ENCODE measurements at places on chromosomes 3 and 15.

- no peak for DNase-seq
Observed at GRCh38 chr3:137010137-137010536, 52.4 kb downstream of the IL20RB start.

- DNase-seq = no peak
Observed at GRCh38 chr15:99135194-99135593, 30.3 kb downstream of the SYNM start.

GRCh38 chr3:60308808-60309207 is 942.4 kb downstream of the FHIT start:
- DNase-seq = no peak

- DNase-seq = no peak
Observed at GRCh38 chr15:99578809-99579208, 13.0 kb downstream of the MEF2A start.

DNA sequence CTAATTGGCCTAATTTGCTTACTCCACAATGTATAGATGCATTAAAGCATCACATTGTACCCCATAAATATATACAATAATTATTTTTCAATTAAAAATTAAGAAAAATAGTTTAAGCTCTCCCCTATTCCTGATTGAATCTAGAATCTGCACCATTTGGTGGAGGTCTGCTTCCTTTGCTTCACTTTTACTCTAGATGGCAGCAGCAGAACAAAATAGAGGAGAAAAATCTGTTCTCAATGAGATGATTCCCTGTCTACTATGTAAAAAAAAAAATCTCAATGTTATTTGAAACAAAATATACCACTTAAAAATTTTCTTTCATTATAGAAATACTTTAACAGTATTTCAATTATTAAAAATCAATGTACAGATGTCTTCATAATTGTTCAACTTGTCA is 109.6 kb upstream of the FXR1 start:
- DNase-seq = no peak

- DNase-seq = no peak
Observed at GRCh38 chr3:187403768-187404288, 35.6 kb downstream of the RTP4 start.

DNA sequence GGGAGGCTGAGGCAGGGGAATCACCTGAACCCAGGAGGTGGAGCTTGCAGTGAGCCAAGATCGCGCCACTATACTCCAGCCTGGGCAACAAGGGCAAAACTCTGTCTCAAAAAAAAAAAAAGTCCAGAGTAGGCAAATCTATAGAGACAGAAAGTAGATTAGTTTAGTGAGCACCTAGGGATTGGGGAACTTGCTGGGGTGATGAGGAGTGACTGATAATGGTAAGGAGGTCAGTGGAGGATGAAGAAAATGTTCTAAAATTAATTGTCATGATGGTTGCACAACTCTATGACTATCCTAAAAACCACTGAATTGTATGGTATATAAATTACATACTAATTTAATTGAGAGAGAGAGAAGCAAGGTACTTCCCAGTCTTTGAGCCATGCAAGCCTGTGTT is 27.8 kb upstream of the LYZL4 start:
- DNase-seq = no peak

- DNase-seq = no peak
Observed at GRCh38 chr3:116230431-116231020, 214.8 kb downstream of the LSAMP start.

DNA sequence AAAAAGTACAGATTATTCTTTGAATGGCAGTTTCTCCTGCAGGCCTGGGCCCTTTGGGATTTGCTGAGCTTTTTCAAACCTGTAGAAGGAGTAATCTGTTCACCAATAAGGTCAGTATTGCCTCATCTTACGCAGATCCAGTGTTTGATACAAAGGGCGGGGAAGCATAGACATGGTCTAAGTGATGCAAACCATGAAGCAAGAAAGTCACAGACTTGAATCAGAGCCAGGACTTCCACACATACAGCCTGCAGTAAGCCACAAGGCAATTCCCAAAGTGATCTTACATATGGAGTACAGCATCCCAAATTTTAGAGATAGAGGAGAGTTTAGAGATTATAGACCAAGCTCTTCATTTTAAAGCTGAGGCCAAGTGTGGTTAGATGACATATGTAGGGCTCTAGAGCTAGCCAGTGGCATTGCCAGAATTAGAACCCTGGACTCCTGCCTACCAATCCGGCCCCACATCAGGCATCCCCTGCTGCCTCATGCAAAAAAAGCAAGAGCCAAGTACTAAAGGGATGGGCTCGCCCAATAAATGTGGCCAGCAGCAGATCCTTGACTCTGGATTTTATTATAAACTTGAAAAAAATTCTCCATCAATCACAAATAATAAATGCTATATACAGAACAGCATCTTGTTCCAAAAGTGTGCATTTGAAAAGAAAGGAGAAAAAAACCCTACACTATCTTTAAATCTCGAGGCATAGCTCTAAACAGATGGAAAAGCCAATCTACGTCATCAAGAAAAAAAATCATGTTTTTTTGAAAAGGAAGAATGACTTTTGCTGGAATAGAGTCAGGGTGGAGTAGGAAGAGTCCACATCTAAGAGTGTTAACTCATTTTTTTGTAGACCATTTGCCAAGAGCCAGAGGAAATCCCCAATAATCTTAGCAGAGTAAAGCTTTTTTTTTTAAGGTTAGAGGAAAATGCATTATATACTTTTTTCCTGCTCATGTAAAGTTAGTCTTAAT is 24.0 kb downstream of the ABI3BP start:
- DNase-seq = no peak

DNA sequence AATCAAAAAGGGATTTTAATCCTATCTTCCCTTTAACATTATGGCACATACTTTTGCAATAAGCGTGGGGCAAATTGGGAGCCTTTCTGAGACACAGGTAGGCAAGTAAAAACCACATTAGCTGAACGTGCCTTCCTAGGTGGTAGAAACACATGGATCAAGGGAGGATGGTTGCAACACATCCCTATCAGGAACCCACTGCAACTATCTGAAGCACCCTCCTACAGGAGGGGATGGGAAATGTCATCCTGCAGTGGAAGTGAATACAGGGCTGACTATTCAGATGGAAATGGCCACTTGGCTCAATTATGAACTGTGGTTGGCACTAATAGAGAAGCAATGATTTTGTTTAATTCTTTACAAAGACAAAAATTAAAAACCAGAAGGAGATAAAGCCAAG is 826.3 kb downstream of the FHIT start:
- DNase-seq = no peak

GRCh38 chr3:188918093-188918492 is 253.7 kb upstream of the TPRG1 start:
- no peak for DNase-seq

GRCh38 chr3:112531358-112531781 is 30.4 kb downstream of the ATG3 start:
- peak; percentile 46 for DNase-seq

GRCh38 chr15:70101459-70102113 is 3.9 kb upstream of the TLE3 start:
- no peak for DNase-seq

GRCh38 chr3:19489936-19490335 is 341.6 kb downstream of the KCNH8 start:
- DNase-seq = no peak

GRCh38 chr3:134072881-134073582 is 43.3 kb upstream of the SLCO2A1 start:
- DNase-seq = no peak

- DNase-seq = no peak
Observed at GRCh38 chr3:197425485-197426120, 127.2 kb upstream of the DLG1 start.

GRCh38 chr3:141659821-141660613 is 78.1 kb upstream of the RNF7 start:
- no peak for DNase-seq

DNA sequence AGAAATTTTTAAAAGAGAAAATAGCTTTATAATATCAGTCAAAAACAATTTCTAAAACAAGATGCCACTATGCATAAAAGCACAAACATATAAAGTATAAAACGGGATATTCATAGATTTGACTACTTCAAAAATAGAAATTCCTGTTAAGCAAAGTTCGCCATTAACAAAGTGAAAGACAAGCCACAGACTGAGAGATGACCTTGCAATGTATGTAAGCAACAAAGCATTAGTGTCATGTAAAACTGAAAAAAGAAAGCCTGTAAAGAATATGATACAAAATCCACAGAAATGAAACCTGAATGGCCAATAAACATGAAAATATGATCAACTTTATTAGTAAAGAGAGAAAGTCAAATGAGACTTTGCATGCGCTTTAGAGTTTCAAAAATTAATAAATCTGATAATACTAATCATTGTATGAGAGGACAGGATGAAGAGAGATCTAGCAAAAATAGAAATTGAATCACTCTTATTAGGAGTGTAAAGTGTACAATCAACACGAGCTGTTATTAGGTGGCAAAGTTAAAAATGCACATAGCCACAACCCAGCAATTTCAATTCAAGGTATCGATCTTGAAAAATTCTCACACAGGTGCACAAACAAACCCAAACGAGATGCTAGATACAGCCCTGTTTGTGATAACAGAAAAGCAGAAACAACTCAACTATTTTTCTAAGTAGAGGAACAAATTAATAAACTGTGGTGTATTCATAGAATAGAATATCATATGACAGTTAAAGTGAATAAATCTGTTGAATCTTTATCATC is 173.6 kb downstream of the MECOM start:
- no peak for DNase-seq

- DNase-seq = peak; percentile 12
Observed at GRCh38 chr15:66389859-66390381, 3.2 kb downstream of the MAP2K1 start.

- DNase-seq = no peak
Observed at GRCh38 chr15:78077871-78078210, 330 bp upstream of the TBC1D2B start.

DNA sequence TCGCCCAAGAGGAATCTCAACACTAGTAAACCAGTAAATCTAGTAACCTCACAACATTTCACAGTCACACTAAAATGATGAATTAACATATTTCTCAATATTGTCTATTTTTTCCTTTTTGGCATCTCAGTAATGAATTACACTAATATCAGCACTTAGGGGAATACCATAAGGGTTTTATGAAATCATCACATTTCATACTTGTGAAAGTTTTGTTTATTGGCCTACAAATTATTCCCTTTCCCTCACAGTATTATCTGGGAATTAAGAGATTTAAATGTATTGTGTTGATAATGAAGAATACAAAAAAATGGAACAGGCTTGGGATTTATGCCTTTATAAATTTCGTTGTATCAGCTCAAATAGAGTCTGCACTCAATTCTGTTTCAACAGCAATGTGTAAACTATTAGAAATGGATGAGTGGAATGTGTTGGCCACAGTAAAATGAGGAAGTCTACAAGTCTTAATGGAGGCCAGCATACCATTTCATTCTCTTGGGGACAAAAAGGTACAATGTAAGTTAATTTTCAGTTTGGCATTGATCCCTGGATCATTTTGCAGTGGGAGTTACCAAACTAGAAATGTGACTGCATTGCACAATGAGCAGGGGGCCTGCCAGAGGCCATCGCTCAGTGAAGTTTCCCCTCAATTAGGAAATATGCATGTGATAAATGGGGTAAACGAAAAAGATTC is 195.4 kb downstream of the FMN1 start:
- no peak for DNase-seq

GRCh38 chr3:172256101-172256734 is 192.0 kb downstream of the GHSR start:
- DNase-seq = no peak

- DNase-seq = peak; percentile 42
Observed at GRCh38 chr3:38374221-38374620, 27.6 kb downstream of the XYLB start.

DNA sequence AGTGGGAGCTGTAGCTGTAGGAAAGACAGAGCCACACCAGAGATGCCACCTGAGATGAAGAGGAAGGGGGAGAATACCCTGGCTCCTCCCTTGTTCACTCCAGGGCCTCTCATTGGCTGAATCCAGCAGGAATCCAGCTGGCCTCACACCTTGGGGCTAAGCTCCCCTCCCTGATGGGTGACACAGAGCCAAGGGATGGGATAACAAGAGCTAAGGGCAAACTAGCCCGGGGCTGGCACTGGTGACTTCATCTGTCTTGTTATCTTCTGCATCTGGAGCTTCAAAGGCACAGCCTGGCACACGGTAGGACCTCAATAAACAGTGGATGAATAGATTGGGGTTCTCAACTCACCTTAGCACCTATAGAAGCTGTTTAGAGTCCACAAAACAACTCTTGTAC is 13.8 kb upstream of the GATA2 start:
- DNase-seq = no peak

DNA sequence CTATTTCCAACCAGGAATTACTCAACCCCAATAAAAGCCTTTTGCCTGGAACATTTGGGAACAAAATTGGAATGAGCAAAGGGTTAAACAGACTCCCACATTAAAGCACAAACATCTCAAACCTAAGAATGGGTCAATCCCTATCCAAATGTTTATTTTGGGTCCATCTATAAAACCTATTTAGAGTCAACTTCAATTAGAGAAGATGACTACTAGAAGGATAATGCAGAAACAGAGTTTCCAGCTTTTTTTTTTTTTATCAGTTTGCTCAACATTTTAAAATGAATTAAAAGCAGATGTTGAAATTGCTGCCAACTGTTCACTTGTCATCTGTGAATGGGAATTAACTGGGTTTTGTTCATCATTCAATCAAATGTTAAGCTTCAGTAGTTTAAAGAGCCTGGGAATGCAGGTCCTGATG is 4.1 kb upstream of the TBC1D23 start:
- no peak for DNase-seq

- DNase-seq = no peak
Observed at GRCh38 chr15:69277316-69277715, 21.4 kb upstream of the PAQR5 start.

DNA sequence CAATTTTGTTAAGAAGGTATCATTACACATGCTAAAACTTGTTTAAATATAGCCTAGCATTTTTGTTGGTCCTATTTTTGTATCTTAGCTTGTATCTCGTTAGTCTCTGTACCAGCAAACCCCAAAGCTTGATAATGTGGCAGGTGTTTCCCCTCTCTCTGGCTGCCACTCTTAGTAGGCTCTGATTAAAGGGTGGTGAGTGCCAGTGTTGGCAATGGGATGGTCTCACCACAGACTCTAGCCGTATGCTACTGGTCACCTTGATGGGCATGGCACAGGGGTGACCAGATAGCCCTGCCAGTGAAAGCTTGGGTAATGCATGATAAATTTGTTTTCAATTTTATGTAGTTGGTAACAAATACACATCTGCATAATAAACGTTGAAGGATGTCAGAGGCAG is 188.3 kb downstream of the CFAP20DC start:
- no peak for DNase-seq

DNA sequence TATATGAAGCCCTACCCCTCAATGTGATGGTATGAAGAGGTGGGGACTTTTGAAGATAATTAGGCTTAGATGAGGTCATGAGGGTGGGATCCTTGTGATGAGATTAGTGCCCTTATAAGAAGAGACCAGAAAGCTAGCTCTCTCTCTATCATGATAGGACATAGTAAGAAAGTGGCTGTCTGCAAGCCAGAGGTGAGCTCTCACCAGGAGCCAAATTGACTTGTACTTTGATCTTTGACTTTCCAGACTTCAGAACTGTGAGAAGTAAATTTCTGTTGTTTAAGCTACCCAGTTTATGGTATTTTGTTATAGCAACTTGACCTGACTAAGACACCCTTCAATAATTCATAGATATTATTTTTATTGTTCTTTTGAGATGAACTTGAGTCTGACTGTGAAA is 29.9 kb upstream of the MRPL3 start:
- DNase-seq = no peak

GRCh38 chr15:90606641-90607040 is 76.9 kb downstream of the CRTC3 start:
- DNase-seq = no peak

GRCh38 chr3:69368129-69368741 is 17.7 kb downstream of the FRMD4B start:
- DNase-seq = peak; percentile 35
